ENCODE measurements at places on chromosomes 6 and 20.

DNA sequence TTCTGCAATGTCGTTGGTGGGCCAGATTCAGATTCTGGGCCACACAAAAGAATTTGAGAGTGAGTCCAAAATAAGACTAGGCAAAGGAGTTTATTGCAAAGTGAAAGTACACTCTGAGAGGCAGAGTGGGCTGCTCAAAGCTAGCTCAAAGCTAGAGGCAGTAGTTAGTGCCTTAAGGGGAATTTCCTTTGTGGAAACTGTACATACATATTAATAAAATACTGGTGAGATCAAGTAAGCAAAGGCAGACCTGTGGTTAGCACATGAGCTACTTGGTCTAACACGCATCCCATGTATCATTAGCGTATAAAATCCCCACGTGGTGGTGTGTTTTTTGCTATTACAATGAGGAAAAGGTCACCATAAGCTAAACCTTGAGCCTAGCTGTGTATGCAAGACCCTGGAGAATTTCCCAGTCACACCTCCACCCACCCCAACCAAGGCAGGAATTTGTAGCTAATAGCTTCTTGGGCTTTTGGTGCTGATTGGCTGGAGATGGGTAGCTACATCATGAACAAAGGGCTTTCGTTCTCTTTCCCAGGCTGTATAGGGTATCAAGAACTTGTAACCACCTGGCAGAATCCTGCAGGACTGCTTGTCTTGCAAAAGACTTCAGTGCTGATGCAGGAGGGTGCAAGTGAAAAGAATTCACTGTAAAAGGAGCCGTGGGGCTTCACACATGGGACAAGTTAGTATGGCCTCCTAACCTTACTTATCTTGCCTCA lies 14.7 kb upstream of the TRIM26 start:
- no peak for DNase-seq

- DNase-seq, result no peak
Observed at GRCh38 chr6:73566954-73567591, 46.2 kb upstream of the EEF1A1 start.

GRCh38 chr20:54200487-54201267 lies 7.2 kb upstream of the PFDN4 start:
- no peak for DNase-seq

GRCh38 chr20:1440024-1440423 lies 26.6 kb downstream of the NSFL1C start:
- DNase-seq, result no peak

GRCh38 chr6:129329678-129330077 lies 380.3 kb downstream of the ARHGAP18 start:
- no peak for DNase-seq

- DNase-seq, result no peak
Observed at GRCh38 chr20:63737695-63737944, 1.2 kb downstream of the LIME1 start.

Data from DMS79 (cell line).